ENCODE measurements at places on chromosomes 4 and X. TPM values are rescaled to one million over a fixed set of nuclear protein-coding genes. Genes with fewer than 3 reads are reported as not detected.

- no peak overlapping the region for H3K4me3 ChIP-seq
- no peak for DNase-seq
- H3K4me1 ChIP-seq = no peaks in the 10 kb centered on the region
- no peaks in the 10 kb centered on the region for H3K27me3 ChIP-seq
Observed at GRCh38 chr4:110988722-110989121, 365.8 kb upstream of the PITX2 start.

JAKMIP1 gene
- total RNA-seq = not detected

- no peak overlapping the region for H3K27ac ChIP-seq
- no peaks in the 10 kb centered on the region for H3K36me3 ChIP-seq
- no peaks in the 10 kb centered on the region for H3K27me3 ChIP-seq
- H3K4me3 ChIP-seq = no peak overlapping the region
Observed at GRCh38 chrX:50838820-50839600, 25.0 kb upstream of the SHROOM4 start.

DNA sequence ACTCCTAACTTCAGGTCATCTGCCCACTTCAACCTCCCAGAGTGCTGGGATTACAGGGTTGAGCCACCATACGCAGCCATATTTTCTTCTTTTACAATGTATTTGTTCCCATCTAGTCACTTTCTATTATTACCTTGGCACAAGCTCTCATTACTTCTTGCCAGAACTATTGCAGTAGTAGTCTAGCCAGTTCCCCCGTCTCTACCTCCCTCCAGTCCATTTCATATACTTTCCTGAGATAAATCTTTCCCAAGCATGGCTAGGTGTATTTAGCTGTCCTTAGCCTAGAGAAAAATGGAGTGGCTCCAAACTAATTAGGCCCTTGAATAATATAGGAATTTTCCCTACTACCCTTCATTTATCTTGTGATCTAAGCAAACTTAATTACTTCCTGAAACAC lies 412.2 kb downstream of the RPA4 start:
- H3K27ac ChIP-seq = no peak overlapping the region
- peaks cover 5% of the 10 kb centered on the region for H3K27me3 ChIP-seq
- no peaks in the 10 kb centered on the region for H3K36me3 ChIP-seq
- no peak overlapping the region for H3K4me3 ChIP-seq
- DNase-seq = no peak
- H3K4me1 ChIP-seq = no peaks in the 10 kb centered on the region

DNA sequence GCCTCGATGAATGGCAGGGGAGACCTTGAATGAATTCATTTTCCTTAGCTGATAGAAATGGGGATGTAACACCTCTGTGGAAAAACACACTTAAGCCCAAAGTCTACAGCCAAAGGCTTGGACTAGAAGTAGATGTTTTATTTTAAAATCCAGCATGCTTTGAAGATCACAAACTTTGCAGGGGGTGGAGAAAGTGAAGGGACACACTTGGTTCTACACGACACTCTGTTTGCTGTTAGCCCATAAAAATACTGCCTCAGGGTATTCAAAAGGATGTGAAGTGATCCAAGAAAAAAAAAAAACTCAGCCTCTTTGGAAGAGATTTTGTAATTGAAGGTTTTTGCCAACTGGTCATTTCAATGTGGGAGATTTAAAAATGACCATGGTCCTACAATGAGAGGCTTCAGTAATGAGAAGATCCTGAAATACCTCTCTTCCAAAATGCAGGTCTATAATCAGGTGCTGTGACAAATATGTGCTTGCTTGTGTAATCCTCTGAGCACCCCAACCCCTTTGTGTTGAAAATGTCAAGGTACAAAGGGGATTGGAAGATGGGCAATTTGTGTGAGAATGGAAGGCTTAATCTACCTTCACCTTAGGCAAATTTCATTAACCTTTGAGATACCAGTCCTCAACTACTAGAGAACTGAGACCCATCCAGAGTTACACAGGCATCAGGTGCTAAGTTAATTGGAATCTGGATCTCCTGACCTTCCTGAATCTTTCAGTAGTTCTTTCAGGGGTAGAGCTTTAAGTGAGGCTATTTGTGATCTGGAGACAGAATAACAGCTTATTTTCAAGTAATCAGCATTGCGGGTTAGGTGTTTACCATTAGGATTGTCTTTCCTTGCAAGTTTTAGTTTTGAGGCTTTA lies 82.5 kb downstream of the HS6ST2 start:
- H3K27me3 ChIP-seq = peaks cover 1% of the 10 kb centered on the region
- H3K27ac ChIP-seq = peak overlapping the region; percentile 20

GRCh38 chr4:35105486-35105885 lies 1138.8 kb downstream of the ARAP2 start:
- no peak overlapping the region for H3K27ac ChIP-seq
- H3K4me1 ChIP-seq = no peaks in the 10 kb centered on the region
- H3K27me3 ChIP-seq = peaks cover 1% of the 10 kb centered on the region
- H3K4me3 ChIP-seq = no peak overlapping the region
- DNase-seq = no peak

CCSER1 gene
- 3.0 TPM for total RNA-seq

GRCh38 chr4:144705601-144706590 lies 59.9 kb downstream of the HHIP start:
- H3K36me3 ChIP-seq = no peaks in the 10 kb centered on the region
- H3K27me3 ChIP-seq = no peaks in the 10 kb centered on the region
- H3K4me3 ChIP-seq = no peak overlapping the region
- DNase-seq = no peak
- H3K27ac ChIP-seq = no peak overlapping the region
- peaks cover 11% of the 10 kb centered on the region for H3K4me1 ChIP-seq

DNA sequence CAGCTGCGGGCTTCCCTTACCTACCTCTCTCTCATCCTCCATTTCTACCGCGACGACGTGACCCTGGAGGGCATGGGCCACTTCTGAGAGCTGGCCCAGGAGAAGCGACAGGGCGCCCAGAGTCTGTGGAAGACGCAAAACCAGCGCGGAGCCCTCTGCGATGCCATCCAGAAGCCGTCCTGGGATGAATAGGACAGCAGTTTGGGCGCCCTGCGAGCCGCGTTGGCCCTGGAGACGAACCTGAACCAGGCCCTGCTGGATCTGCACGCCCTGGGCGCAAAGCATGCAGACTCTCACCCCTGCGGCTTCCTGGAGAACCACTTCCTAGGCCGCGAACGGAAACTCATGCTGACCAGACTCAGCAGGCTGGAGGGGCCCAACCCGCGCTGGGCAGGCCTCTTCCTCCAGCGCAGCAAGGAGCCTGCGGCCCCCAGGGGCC lies 52.7 kb upstream of the TMPRSS11F start:
- no peak for DNase-seq
- H3K4me3 ChIP-seq = no peak overlapping the region
- H3K27ac ChIP-seq = no peak overlapping the region
- H3K4me1 ChIP-seq = no peaks in the 10 kb centered on the region
- H3K36me3 ChIP-seq = no peaks in the 10 kb centered on the region
- H3K27me3 ChIP-seq = no peaks in the 10 kb centered on the region

- H3K4me1 ChIP-seq = no peaks in the 10 kb centered on the region
- H3K27ac ChIP-seq = no peak overlapping the region
- H3K27me3 ChIP-seq = no peaks in the 10 kb centered on the region
- H3K36me3 ChIP-seq = peaks cover 3% of the 10 kb centered on the region
- no peak overlapping the region for H3K4me3 ChIP-seq
- no peak for DNase-seq
Observed at GRCh38 chrX:118761939-118762707, 34.7 kb downstream of the IL13RA1 start.

- H3K27ac ChIP-seq = no peak overlapping the region
- no peaks in the 10 kb centered on the region for H3K27me3 ChIP-seq
- H3K36me3 ChIP-seq = no peaks in the 10 kb centered on the region
- H3K4me1 ChIP-seq = no peaks in the 10 kb centered on the region
Observed at GRCh38 chrX:72621625-72622485, 49.2 kb upstream of the HDAC8 start.

- H3K27ac ChIP-seq = no peak overlapping the region
- H3K36me3 ChIP-seq = no peaks in the 10 kb centered on the region
- peaks cover 10% of the 10 kb centered on the region for H3K4me1 ChIP-seq
- H3K4me3 ChIP-seq = no peak overlapping the region
- peak; percentile 56 for DNase-seq
Observed at GRCh38 chrX:133921764-133922389, 63.5 kb downstream of the GPC3 start.

GRCh38 chr4:30726090-30726675 lies 6.0 kb downstream of the PCDH7 start:
- no peaks in the 10 kb centered on the region for H3K36me3 ChIP-seq
- peaks cover 16% of the 10 kb centered on the region for H3K27me3 ChIP-seq
- H3K4me3 ChIP-seq = no peak overlapping the region
- H3K27ac ChIP-seq = no peak overlapping the region

- no peaks in the 10 kb centered on the region for H3K36me3 ChIP-seq
- H3K27ac ChIP-seq = no peak overlapping the region
- H3K4me1 ChIP-seq = peaks cover 4% of the 10 kb centered on the region
- no peak for DNase-seq
Observed at GRCh38 chr4:160375772-160376452, 1273.0 kb downstream of the RAPGEF2 start.

CYBB gene
- not detected for total RNA-seq

DNA sequence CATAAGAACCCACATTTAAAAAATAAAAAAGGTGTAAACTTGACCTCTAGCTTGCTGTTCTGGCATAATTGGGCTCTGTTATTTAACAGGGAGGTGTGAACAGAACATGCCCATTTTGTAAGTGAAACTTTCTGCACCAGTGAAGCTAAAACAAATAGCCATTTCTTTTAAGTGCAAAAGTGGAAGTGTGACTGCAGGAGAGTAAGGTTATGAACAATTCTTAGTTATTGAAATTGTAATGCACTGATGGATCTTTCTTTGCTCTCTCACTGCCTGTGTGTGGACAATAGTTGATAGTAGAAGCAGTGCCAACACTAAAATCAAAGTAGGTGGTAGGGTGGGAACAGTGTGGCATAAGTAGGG lies 12.6 kb downstream of the P2RY10 start:
- DNase-seq = no peak
- H3K36me3 ChIP-seq = no peaks in the 10 kb centered on the region
- peaks cover 5% of the 10 kb centered on the region for H3K4me1 ChIP-seq
- no peaks in the 10 kb centered on the region for H3K27me3 ChIP-seq
- H3K4me3 ChIP-seq = no peak overlapping the region
- no peak overlapping the region for H3K27ac ChIP-seq
